ENCODE measurements at places on chromosomes 1 and 21. TPM values are rescaled to one million over a fixed set of nuclear protein-coding genes. Genes with fewer than 3 reads are reported as not detected.

The F3 gene
- total RNA-seq: 114 TPM

The RGS4 gene
- 809 TPM for total RNA-seq

The HMGN2 gene
- 134 TPM for total RNA-seq

The AHCYL1 gene
- total RNA-seq: 83.2 TPM

The ADCY10 gene
- under 0.01 TPM for total RNA-seq

The LIN28A gene
- not detected for total RNA-seq

The HEYL gene
- 0.30 TPM for total RNA-seq

The RHOU gene
- 0.91 TPM for total RNA-seq

The SPRR2F gene
- total RNA-seq: not detected

The CDA gene
- total RNA-seq: 0.92 TPM

The ALG14 gene
- total RNA-seq: 3.5 TPM

The ROR1 gene
- total RNA-seq: 12.6 TPM

The GNAT2 gene
- 0.33 TPM for total RNA-seq

The ITGB2 gene
- 1.7 TPM for total RNA-seq

The GPR25 gene
- total RNA-seq: not detected

The OR14A2 gene
- not detected for total RNA-seq
